T follicular helper cell (primary cell): ENCODE measurements at places on chromosomes 11 and 22.
A peak's percentile ranks its signal among the peaks of the same experiment; 100 is the strongest.

DNA sequence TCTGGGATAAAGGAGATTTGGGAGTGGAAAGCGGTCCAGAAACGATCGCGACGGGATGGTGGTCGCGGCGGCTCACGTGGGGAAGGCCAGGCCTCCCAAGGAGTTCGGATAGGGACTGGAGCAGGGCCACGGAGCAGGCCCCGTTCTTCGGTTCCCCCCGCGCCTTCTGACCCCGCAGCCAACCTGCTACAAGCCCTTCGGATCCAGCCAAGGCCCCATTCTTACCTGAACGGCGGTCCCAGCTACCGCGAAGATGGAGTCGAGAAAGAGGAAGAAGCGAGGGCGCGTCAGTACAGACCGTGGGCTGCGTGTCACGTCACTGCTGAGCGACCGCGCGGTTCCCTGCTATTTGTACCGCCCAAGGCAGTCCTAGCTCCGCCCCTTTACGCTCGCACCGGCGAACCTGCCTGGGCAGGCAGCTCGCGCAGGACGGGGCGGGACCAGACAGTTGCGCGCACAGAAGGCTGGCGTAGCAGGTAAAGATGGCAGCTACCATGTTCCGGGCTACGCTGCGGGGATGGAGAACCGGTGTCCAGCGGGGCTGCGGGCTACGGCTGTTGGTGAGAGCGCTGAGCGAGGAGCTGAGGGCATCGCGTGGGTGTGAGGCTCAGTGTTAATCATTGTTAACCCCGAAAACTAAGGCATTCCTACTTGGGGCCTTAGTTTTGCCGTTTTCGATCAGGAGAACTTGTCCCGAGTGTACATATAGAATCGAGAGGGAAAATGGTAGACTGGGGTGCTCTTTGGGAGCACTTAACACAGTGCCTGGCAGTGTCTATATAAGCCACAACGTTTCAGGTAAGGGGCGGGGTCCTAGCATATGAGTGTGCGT, at the start of the genes FAU and MRPL49:
FAU (minus strand) TSS at position 270 of the 832 bp plus-strand sequence. CDS start 321 bp downstream, outside the sequence.
MRPL49 (plus strand) TSS at position 457 of the 832 bp plus-strand sequence; CDS start at position 483, 26 bp downstream.
- peak; percentile 99 for DNase-seq

GRCh38 chr11:118859973-118860372, 23.7 kb upstream of the CXCR5 start:
- DNase-seq = no peak

- no peak for DNase-seq
These were observed 58.3 kb downstream of the GRIK4 start for GRCh38 chr11:120569861-120570260.

GRCh38 chr22:36831717-36832116, 14.9 kb upstream of the PVALB start:
- DNase-seq = no peak

DNA sequence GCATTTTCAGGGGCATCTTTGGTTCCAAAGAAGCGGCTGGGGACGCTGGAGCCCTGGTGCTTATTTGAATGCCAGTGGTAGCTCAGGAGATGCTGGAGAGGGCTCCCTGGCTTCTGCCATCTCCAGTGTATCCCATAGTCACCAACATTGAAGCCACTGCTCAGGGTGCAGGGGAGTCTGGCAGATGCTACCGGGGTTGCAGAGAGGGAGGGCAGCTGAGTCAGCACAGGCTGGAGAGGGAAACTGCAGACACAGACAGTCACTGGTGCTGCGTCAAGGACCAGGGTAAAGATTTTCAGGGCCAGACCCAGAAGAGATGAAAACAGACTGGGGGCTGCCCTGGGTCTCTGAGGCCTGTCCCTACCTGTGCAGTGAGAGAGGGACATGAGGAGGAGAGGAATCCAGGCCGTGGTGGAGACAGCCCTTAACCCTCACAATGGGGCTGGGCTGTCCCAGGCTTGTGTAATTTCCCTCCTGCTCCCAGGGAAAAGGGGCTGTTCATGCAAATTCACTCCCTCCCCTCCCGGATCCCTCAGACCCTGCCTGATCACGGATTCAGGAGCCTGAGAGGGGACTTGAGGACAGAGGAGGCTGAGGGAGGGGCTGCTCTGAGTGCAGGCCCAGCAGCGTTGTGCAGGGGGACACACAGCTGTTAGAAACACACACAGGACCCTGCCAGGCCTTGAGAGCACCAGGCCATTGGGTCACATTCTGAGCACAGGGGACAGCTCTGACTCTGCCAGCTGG, 126.9 kb upstream of the GRK3 start:
- no peak for DNase-seq

DNA sequence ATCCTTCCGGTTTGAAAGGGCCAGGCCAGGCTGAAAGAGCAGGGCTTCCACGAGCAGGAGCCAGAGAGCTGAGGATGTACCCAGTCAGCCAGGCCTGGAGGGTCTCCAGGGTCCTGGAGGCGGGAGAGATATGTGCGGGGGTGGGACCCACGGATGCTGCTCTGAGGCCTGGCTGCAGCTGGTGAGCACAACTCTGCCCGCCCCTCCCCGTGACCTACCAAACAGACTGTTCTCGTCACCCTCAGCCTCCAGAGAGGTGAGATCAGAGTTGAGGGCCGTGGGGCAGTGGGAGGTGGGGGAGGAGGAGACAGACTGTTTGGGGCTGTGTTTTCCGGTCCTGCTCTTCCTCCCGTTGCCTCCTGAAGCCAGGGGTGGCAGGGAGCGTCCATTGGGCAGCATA, 42.2 kb downstream of the TRIOBP start:
- no peak for DNase-seq

- DNase-seq = no peak
These were observed 49.7 kb upstream of the BIRC3 start for GRCh38 chr11:102267609-102268008.
